ENCODE measurements at places on chromosomes 4 and X. TPM values are rescaled to one million over a fixed set of nuclear protein-coding genes. Genes with fewer than 3 reads are reported as not detected.

The JADE3 gene
- total RNA-seq, result 7.7 TPM

The TSPAN7 gene
- 9.8 TPM for total RNA-seq

The ETDB gene
- total RNA-seq, result not detected

The CITED1 gene
- 4.9 TPM for total RNA-seq

The ERAS gene
- not detected for total RNA-seq

The FRAS1 gene
- 15.2 TPM for total RNA-seq

The RPA4 gene
- total RNA-seq, result 3.8 TPM

The COL25A1 gene
- total RNA-seq, result 8.6 TPM

Data from skin of body (tissue), 3 donors.